NCI-H1048 (cell line): ENCODE measurements at places on chromosomes 12 and 14.
A peak's percentile ranks its signal among the peaks of the same experiment; 100 is the strongest.

DNA sequence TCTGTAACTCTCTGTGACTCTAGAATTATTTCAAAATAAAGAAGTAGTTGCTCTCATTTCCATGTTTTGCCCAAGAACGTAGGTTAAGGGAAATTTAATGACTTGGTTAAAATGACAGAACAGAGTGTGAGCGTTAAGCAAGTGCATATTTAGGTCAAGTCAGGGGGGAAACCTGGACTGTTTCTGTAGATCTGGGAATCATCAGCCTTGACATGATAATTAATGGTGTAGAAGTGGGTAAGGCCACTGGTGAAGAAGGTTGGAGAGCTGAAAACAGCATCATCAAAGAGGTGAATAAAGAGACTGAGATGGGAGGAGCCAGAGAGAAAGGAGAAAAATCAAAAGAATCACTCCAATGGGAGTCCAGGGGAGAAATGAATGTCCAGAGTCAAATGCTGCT is 49.4 kb upstream of the STK38L start:
- DNase-seq: no peak

DNA sequence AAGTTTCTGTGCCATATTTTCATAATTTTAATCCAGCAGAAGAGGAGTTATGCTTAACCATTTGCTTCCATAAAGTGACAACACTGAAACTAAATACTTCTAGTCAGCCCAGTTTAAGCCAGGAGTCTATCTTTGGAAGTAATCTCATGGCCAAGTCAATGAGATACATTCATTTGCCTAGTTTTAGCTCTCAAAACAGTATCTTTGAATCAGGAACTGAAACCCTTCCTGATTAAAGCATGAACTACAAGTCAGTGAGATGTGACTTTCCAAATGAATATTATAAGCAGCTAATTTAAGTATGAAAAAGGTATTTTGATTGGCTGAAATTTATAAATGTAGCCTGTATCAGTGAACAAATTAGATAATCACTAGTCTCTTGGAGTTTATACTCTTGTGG is 491.5 kb downstream of the SLC6A15 start:
- no peak for DNase-seq

GRCh38 chr14:23326491-23327332 is 5.5 kb downstream of the PABPN1 start:
- no peak for DNase-seq

DNA sequence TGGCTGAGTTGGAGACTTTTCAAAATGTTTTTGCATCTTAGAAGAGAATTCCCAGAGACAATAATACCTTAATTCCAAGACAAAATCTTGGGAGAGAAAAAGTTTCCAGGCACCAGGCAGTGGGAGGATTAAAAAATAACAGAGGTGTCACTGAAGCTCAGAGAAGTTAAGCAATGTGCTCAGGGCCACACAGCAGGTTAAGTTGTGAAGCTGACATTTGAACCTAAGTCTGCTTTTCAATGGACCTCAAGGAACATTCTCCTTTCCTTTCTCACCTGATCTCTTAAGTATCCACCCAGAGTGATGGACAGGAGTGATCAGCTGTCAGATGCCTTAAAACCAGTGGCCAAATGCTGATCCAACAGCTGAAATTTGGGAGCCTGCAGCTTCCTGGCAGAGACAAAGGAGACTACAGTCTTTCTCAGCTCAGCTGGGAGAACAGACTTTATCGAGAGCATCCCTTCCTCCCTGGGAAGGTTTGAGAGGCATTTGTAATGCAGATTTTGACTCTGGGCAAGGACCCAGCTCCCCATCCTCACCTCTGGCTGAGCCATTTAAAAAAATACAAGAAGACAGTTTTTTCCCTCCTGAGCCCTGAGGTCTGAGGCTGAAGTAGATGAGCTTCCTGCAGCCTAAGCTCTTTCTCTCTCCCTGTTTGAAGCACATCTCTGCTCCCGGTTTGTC is 174.9 kb upstream of the RPH3A start:
- no peak for DNase-seq

GRCh38 chr12:198705-199104 is 15.3 kb downstream of the SLC6A12 start:
- DNase-seq: no peak

DNA sequence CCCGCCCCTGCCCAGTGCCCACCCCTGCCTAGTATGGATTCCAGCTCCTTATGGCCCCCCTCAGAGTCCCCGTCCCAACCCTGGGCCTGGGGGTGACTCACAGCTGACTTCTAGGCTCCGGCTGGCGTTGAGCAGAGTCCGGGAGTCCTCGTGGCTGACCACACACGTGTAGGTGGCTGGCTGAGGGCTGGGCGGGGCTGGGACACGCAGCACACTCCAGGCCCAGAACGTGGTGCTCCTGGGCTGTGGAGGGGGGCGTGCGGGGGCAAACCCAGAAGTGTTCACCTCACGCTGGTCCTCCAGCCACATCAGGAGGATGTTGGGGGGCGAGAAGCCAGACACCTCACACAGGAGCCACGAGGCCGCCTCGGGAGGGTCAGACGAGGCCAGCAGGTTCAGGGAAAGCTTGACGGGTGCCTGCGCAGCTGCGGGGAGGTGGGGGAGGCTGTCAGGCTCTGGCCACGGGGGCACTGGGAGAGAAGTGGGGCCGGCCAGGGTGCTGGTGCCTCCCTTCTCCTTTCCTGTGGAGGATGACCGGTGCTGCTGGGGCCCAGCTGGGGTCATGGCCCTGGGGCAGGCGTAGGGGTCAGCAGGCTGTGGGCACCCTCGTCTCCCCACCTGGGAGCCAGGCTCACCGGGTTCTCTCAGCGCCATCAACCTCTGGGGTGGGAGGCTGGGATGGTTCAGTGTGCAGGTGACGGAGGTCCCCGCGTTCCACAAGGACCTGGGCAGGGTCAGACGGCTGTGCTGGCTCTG is 314.1 kb downstream of the TMEM121 start:
- no peak for DNase-seq

DNA sequence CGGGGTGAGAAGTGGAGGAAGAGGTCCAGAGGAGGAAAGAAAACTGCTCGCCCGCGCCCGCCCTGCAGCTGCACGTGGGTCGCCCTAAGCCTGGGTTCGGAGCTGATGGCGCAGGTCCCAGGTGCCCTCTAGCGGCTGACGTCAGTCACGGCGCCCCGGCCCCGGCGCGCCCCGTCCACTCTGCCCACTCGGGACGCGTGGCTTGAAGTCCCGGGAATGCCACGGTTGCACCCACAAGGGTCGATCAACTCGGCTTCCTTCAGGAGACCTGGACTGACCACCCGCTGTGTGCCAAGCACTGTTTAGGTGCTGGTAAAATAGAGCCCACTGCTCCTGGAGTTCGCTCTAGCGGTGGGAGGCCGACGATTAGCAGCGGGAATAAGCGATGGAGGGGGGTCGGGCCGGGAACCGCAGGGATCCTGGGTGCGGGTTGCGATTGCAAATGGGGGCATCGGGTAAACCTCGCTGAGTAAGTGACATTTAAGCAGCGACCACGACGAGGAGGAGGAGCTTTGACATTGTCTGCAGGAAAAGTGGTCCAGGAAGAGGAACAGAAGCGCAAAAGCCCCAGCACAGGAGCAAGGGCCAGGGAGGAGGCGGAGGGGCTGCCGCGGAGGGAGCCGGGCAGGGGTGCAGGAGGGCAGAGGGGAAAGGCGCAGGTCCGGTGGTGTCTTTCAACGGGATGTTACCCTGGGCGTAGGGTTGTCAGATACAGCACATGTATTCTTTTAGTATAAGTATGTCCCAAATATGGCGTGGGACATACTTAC is 5.1 kb upstream of the ZNF839 start:
- DNase-seq: peak; percentile 30

DNA sequence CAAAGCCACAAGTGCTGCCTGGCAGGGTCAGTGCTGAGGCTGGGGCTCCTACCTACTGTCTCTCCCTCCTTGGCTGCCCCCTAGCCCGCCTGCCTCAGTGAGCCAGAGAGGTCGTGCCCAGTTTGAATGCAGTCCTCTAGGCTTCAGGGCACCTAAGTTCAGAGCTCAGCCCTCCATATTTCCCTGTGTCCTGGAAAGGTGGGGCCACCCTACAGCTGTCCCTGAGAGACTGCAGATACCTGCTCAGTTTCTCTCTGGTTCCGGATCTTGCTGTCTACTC is 142.6 kb downstream of the CALM1 start:
- DNase-seq: no peak

- DNase-seq: no peak
Observed at GRCh38 chr14:77979666-77980351, 179.9 kb downstream of the ADCK1 start.

- DNase-seq: no peak
Observed at GRCh38 chr12:75662511-75663159, 151.2 kb upstream of the KRR1 start.

DNA sequence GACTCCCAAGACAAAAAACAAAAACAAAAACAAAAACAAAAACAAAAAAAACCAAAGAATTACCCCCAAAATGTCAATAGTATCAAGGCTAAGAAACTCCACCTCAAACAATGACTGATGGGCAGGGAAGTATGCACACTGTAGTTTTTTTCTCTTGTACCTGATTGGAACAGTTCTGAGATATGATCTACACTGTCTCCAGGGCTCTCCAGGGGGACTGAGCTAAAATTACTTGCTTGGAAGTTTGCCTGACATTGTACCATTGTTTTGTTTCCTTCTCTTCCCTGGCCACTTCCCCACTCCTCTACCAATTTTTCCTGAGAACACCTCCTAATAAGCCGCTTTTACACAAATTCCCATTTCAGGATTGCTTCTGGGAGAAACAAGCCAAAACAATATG is 22.3 kb upstream of the CATSPERB start:
- DNase-seq: no peak

DNA sequence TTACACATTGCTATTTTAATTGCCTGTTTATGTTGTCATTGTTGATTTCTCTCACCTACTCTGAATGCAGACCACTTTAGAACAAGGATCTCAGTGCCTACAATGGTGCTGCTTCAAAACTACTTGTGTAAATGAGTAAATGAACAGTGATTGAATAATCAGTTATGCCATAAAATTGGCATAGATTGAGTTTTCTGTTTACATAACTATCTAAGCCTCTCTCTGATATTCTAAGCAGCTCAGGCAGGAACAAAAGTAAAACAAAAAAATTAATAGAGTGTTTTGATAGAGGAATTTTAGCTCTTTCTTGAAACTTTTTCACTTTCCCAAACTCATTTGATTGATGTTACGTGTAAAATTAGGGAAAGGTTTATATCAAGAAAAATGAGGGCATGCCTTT is 232.3 kb upstream of the KITLG start:
- DNase-seq: no peak

DNA sequence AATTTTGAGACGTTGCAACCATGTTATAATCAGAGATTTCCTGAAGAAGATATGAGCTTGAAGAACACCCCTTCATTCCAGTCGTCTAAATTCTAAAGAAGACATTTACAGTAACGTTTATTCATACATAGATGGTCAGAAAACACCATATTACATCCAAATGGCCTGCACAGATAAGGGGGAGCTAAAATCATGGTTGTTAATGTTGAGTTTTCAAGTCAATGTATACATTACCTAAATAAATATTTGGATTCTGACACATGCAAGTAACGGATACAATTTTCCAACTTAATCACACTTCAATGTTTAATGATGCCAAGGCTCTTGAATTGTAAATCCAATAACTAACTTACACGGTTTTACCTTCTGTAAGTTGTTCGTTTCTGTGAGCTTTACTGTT is 318.4 kb downstream of the SLC6A15 start:
- DNase-seq: no peak

- DNase-seq: no peak
Observed at GRCh38 chr14:96217376-96217913, 12.8 kb downstream of the BDKRB2 start.

- DNase-seq: no peak
Observed at GRCh38 chr12:49086116-49086515, 8.5 kb downstream of the DHH start.

GRCh38 chr14:105087308-105087962 is 22.2 kb upstream of the GPR132 start:
- no peak for DNase-seq

GRCh38 chr12:120321382-120322202 is 6.0 kb downstream of the PLA2G1B start:
- no peak for DNase-seq

DNA sequence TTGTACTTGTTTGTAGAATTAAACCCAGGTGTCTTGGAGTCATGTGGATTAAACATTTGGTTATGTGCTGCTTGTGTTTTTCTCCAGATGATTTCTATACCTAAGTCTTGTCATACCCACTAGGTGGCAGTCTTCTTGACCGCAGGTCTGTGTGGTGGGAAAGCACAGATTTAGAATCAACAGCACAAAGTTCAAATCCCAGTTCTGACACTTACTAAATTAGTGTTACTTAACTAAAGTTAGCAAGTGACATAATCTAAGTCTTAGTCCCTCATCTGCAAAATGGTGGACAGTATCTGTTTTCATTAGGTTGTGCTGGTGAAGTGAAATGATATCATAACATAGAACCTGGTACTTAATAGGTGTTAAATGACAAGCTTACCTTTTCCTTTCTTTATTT is 151.0 kb upstream of the ARHGAP5 start:
- no peak for DNase-seq

- DNase-seq: no peak
Observed at GRCh38 chr12:32821710-32822109, 66.0 kb upstream of the YARS2 start.

- DNase-seq: no peak
Observed at GRCh38 chr14:96944297-96944696, 147.1 kb downstream of the VRK1 start.

DNA sequence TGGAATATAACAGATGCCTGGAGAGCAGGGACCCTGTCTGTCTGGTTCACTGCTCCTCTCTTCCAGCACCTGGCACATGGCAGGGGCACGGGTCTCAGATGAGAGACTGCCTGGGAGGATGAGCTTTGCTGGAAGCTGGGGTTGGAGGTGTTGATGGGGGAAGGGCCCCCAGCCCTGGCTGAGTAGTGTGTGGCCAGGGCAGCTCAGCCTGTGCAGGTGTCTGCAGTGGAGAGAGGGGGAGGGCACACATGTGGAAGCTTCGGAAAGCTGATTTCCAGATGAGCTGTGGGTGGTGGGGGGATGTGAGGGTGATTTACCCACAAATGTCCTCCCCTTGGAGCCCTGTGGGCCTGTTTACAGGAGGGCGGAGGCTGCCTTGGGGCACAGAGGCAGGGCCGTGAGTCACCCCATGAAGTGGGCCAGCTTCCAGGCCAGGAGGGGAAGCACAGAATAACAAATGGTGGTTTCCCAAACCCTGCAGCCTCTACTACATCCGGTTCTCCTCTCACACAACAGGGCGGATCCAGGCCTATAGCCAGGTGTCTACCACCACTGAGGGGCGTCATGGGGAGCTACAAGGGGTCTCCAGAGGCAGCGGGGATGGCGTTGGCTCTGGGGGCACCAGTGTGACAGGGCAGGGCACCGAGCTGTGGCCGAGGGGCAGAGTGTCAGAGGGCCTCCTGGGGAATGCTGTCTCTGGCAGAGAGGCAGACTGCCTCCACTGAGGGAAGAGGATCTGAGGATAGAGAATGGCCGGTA is 11.0 kb downstream of the KRT7 start:
- no peak for DNase-seq

- no peak for DNase-seq
Observed at GRCh38 chr12:53744751-53745150, 7.0 kb downstream of the CISTR start.
